Activated T-helper 1 cell treated with Interleukin-2 at 50 U/mL for 16 hours (primary cell): ENCODE measurements at places on chromosomes 4 and X.

DNA sequence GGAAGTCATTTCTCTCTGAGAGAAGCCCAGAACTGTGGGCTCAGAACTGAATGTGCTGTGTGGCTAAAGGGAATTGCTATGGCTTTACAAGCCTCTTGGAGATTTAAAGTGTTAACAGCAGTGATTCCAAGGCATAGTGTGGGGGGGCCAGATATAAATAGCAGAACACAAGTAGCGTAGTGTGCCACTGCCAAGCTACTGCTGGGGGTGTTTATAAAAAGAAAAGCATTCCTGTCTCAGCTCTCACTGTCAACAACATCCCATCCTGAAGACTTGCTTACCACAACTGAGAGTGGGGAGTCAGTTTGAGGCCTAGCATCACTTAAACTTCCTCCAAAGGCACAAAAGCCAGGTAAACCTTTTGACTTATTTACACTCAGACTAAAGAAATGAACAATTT is at the start of gene ART3:
ART3 (plus strand) TSS at position 242 of the 400 bp plus-strand sequence. CDS start 1,181 bp downstream, outside the sequence.
- DNase-seq = no peak

GRCh38 chr4:156963419-156963818 is 8.2 kb downstream of the PDGFC start:
- no peak for DNase-seq

- DNase-seq = no peak
These were observed 274.6 kb downstream of the NAF1 start for GRCh38 chr4:162891788-162892707.

GRCh38 chrX:16993791-16994318 is 47.4 kb downstream of the REPS2 start:
- DNase-seq = no peak

DNA sequence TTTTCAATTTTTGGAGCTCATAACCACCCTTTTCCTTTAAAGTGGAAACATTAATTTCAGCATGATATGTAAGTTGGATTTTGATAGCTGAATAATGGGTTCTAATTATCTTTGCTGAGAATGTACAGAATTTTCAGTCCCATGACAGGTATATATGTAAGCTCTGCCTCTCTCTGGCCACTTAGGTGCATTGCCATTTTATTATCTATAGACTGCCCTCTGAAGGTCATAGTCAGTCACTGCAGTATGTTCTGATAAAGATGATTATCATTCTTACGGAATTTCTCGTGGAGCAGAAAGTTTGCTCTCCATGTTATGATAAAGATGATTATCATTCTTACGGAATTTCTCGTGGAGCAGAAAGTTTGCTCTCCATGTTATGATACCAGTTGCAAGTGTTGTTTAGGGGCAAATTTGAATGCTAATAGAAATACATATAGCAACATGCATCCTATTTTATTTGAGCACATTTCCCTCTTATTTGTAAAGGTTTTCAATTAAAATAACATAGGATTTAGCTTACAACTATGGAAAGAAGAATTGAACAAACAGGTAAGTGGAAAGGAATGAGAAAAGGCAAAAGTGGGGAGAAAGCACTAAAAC is 10.4 kb downstream of the AFP start:
- no peak for DNase-seq

- DNase-seq = peak; percentile 63
These were observed 20.2 kb downstream of the WDR1 start for GRCh38 chr4:10096201-10096977.

GRCh38 chrX:153825042-153825441 is 5.3 kb downstream of the PDZD4 start:
- DNase-seq = no peak

DNA sequence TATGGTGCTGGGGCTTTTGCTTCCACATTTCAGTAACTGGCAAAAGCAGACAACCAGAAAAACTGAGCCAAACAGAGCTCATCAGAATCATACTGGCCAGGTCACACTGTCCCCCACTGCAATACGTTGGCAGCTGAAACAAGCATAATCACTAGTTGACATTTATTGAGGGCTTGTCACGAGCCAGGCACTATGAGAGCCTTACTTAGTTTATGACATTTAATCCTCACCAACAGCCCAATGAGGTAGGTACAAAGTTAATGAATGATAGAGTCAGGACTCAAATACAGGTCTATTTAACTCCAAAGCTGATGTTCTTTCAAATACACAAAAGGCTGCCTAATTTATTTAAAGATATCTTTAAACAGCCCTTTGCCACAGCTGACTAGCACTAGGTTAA is 174.0 kb upstream of the MBNL3 start:
- DNase-seq = no peak

GRCh38 chr4:8045909-8046308 is 106.2 kb upstream of the AFAP1 start:
- no peak for DNase-seq

DNA sequence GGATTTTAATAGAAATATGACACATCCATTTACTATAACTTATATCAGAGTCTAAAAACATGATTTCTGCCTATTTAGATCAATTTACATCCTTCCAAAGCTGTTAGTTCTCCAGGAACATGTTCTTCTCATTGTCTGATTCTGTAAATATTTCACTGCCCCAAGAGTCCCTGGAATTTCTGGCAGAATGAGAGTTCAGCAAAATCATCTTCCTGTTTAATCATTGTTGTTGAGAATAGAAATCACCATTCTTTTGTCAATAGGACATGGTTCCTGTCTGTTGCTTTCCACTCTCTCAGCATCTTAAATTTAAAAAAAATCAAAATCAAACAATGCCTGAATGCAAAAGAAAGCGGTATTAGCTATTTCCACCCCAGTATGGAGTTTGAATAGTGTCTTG is 172.8 kb upstream of the FRMPD4 start:
- DNase-seq = no peak

- DNase-seq = no peak
These were observed 71.1 kb upstream of the NLGN4X start for GRCh38 chrX:6299724-6300123.

GRCh38 chrX:68852046-68852445 is 23.2 kb downstream of the EFNB1 start:
- DNase-seq = no peak

DNA sequence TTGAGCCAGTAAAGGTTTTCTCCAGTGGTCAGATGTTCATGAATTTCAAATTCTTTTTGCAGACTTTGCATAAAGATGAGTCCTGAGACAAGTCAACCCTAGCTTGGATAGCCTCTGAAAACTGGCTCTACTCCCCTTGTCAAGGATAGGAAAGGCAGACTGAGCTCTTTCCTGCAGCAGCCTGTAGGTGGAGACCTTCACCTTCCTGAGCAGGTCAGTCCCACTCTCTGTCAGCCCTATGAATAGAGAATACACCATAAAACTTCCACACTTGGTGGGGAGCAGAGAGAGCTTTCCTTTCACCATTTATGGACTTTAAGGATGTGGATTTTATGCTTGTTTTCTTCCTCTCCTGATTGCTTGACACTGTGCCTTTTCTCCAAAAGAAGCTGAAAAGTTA is 41.9 kb downstream of the PCDH19 start:
- DNase-seq = no peak

DNA sequence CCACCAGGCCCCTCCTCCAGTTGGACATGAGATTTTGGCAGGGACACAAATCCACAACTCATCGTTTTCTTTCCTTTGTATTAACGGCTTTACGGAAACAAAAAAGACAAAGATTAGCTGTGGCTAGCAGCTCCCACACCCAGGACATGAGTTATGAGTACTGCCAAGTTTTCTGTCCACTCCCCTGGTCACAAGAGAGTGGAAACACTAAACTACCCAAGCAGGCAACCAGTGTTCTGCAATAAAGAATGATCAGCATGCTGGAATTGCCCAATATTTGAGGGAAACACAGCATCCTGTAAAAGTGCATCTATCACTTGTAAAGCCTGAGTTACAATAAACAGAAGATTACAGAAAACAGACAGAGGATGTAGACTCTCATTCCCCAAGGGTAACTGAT is 358.4 kb downstream of the NLGN4X start:
- DNase-seq = no peak

DNA sequence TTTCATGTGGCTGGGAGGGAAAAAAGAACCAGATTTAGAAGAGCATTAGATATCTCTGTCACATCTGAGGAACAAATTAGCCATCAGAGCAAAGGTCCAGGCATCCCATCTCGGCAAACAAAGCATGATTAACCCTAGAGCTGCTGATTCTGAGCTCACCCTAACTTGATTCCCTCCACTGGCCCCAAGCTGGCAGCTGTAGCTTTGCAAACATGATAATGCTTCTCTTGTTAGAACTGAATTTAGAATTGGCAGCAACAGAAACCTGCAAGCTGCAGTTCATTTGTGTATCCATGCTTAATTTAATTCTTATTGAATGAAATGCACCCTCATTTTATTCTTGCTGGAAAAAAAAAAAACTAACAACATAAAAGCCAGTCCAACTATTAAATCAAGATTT is 289.2 kb downstream of the IL1RAPL1 start:
- DNase-seq = no peak

DNA sequence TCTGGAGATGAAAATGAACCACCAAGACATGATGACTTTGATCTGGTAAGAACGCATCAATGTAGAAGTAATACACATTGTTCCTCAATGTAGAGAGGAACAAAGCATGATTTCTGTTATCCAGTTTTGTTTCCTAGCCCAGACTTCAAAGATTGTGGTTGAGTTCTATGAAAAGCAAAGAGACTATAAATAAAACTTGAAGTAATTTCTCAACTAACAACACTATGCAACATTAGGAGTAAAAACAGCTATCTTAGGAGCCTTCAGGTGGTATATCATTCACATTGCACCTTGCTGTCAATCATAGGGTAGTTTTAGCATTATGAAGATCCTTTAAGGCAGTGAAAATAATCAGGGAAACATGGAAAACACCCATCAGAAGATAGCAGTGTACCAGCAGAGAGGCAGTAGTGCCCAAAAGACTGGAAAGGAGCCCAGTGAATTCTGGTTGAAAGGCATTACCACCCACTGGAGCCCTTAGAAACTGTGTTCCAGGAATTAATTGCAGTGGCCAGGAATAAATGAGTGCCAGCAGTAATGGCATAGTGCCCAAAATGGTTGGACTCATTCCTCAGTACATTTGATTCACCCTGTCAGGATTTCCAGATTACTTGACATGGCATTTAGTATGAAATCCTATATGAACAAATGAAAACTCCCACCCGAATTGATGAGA is 300.7 kb upstream of the CXXC4 start:
- DNase-seq = no peak

GRCh38 chr4:65023883-65024670 is 614.8 kb upstream of the TECRL start:
- DNase-seq = no peak

GRCh38 chrX:151825925-151826485 is 86.7 kb upstream of the MAGEA4 start:
- DNase-seq = no peak

DNA sequence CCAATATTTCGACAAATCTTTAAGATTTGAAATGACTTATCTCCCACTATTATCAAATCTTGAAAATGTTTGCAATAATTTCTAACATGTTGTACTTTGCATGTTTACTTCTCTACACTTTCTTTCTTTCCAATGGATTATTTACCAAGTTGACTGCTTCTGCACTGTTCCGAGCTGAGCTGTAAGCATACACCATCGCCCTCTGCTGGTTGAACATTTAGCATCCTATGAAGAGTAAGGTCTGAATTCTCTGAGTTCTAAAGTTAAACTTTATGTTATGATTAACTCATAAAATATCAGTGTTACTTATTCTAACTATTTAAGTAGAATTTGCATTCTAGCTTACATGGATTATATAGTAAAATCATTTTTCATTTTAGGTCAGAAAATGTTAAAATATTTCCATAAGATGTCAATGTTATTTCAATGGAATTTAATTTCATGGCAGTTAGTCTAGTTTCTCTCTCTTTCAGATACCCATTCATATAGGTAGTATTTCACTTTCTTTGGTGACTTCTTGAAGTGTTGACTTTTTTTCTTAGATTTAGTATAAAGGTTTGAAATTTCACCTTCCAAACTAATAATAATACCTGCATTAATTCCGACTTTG is 137.4 kb downstream of the DKK2 start:
- DNase-seq = no peak

GRCh38 chrX:66731398-66731797 is 92.5 kb upstream of the EDA2R start:
- DNase-seq = no peak

- no peak for DNase-seq
These were observed 5.3 kb upstream of the OTC start for GRCh38 chrX:38347136-38347535.

DNA sequence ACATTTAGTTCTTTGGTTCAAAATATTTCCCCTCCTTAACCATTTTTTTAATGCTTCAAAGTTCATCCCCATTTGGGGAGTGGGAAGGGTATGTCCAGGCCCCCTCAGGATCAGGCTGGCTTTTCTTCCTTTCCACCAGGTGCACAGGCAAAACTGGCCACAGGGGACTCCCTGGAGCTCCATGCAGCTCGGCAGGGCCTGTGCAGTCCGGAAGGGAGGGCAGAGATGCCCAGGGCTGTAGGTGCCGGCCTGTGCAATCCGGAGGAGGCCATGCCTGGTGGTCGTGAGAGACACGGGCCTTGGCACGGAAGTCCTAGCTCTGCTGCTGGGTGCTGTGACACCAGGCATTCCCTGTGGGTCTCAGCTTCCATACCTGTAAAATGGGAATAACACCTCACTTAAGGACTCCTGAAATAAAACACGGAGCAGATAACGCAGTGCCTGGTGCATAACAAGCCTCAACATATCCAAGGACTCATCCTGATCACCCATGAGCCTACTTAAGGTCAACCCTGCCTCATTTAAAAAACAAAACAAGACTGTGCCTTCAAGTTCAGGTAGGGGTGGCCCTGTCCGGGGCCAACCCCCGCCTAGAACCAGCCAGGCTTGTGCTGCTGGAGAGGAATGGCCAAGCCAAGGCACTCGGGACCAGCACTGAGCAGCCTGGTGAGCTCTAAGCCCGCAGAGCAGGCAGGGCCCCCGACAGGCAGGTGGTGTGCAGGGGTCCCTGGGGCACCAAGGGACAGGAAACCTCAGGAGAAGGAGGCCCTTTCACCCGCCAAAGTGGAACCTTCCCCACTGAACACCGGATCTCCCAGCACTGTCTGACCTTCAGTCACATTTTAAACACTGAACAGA is 21.2 kb upstream of the CYP4V2 start:
- DNase-seq = no peak

GRCh38 chrX:49260221-49260985 is 4.1 kb downstream of the FOXP3 start:
- DNase-seq = no peak

GRCh38 chrX:48989483-48989882 is 12.6 kb downstream of the GRIPAP1 start:
- DNase-seq = no peak

DNA sequence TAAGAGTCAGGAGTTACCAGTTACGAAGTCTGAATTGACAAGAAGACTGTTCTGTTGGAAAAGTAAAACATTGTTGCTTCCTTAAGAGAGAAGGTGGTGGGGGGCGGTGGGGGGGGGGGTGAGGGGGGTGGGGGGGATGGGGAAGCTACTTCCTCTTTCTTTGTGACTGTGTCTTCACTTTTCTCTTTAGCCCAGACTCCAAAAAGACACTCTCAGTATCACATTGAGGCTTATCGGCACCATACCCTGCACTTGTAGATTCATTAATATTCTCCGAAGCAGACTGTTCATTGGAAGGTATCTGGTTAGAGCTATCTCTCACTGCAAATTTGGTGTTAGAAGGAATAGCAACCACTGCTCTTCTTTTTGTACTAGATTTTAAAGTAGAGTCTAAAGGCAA is 94.5 kb upstream of the IL13RA1 start:
- DNase-seq = no peak
